NCI-H1694 treated with DMSO at 0.1 percent for 48 hours (cell line): ENCODE measurements at places on chromosomes 12 and 14.

DNA sequence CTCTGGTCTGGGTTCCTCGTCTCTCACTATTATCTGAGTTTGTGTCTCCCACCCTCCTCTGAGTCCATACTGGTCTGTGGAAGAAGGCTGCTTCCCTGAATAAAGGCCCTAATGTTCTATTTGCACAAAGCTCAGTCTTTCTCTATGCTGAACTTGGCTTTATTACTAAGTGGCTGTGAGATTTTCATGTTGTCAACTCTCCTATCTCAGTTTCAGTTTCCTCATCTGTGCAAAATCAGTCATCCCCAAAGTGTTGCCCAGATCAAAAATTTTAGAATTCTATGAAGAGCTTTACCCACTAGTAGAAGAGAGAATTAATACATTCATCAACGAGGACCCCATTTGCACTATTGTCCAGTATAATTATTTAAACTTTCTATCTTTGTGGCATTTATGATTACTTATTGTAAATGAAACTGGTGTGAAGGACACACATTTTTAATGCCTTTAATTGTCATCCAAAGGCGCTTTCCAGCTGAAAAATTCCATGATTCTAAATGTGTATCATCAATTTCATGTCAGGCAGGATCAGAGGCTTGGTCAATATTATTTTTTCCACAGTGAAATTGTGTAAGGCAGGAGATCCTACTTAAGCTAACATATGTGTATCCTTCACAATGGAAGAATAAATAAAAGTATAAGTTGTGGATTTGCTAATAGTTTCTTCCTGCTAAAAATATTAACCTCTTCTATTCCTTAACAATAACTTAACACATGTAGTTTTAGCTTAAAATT is 79.1 kb upstream of the EEA1 start:
- DNase-seq = no peak

GRCh38 chr14:100815478-100816285 is 10.2 kb upstream of the MEG3 start:
- DNase-seq = no peak

GRCh38 chr12:81992461-81992860 is 233.3 kb upstream of the PPFIA2 start:
- no peak for DNase-seq

GRCh38 chr14:55141825-55142224 is 12.8 kb downstream of the LGALS3 start:
- no peak for DNase-seq

- DNase-seq = no peak
Measured at GRCh38 chr12:77372026-77372425, 306.7 kb upstream of the E2F7 start.

GRCh38 chr12:94149119-94149780 is 873 bp downstream of the PLXNC1 start:
- no peak for DNase-seq

- no peak for DNase-seq
Measured at GRCh38 chr12:10936506-10936905, 2.6 kb downstream of the TAS2R14 start.

DNA sequence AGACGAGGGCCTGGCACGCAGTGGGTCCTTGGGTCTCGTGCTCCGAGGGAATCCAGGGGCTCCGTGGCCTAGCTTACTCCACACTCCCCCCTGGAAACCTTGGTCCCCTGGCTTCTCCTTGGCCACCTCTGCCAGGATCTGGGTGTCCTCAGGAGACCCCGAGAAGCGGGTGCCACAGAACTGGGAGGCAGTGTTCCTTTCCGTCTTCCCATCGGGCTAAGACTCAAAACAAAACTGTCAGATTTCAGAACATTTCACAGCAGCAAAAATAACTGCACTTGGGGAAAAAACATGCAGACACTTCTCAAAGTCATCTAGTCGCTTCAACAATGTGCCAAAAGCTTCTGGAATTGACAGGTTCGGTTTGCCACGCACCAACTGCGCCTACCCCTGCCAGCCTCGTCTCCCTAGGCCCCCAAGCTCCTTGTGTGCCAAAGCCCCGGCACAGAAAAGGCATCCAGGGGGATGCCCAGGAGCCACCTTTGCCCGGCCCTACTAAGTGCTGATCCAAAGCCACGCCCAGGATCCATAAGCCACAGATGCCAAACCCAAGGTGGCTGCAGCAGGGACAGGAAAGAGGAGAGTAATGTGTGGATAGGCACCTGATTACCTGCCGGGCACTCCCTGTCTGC is 58.4 kb upstream of the DIO3 start:
- no peak for DNase-seq

DNA sequence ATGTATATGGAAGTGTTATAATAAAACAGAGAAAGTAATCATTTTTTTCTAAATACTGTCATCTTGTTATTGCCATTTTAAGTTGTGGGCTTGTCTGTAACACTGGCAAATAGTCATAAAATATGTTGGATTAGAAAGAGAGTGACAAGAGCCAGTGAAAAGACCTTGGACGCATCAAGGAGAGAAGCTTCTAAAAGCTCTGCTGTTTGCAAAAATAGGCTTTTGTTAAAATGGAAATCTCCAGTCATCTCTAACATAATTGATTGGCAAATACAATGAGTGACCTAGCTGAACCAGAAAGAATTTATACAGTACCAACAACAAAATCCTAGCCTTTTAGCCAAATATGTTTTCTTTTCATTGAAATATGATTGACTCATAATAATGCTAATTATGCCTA is 245.8 kb upstream of the RMST start:
- no peak for DNase-seq

GRCh38 chr14:49951229-49951607 is 58.3 kb downstream of the ARF6 start:
- DNase-seq = no peak
